Liver (tissue), 10 donors: ENCODE measurements at places on chromosomes 4 and X. TPM values are rescaled to one million over a fixed set of nuclear protein-coding genes. Genes with fewer than 3 reads are reported as not detected.

IL2RG gene
- 2.2 TPM for total RNA-seq

CT55 gene
- not detected for total RNA-seq

SLITRK4 gene
- 0.28 TPM for total RNA-seq

HSD17B13 gene
- 0.09 TPM for total RNA-seq

DNA sequence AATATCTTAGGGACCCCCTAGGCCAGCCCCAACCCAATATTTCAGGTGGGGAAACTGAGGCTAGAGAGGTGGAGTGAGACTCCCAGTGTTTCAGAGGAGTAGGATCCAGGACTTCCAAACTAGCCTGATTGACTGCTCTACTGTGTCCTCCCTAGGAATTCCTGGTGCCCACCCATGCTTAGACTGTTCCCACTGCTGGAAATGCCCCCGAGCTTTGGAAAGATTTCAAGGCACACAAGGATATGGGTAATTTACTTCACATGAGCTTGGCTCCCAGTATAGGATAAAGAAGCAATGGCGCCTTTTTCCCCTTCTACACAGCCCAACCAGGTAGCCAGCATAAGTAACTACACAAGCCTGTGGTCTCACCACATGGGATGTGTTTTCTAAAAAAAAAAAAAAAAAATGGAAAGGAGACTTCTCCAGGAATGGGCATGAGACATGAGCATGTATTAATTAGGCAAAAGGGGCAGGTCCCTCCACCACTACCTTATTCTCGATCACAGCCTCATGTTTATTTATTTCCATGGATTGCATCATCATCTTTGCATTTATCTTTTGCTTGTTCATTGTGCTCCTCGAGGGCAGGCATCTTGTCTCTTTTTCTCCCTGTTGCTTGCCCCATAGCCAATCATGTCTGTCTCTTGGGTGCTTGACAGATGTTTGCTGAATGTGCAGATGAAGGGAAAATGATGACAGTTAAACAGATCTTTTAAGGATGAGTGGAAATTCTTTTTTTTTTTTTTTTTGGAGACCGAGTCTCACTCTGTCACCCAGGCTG, 66.7 kb downstream of the DRD5 start:
- H3K27ac ChIP-seq, result no peak overlapping the region
- DNase-seq, result no peak
- no peaks in the 10 kb centered on the region for H3K36me3 ChIP-seq
- H3K4me1 ChIP-seq, result no peaks in the 10 kb centered on the region
- no peaks in the 10 kb centered on the region for H3K27me3 ChIP-seq

DNA sequence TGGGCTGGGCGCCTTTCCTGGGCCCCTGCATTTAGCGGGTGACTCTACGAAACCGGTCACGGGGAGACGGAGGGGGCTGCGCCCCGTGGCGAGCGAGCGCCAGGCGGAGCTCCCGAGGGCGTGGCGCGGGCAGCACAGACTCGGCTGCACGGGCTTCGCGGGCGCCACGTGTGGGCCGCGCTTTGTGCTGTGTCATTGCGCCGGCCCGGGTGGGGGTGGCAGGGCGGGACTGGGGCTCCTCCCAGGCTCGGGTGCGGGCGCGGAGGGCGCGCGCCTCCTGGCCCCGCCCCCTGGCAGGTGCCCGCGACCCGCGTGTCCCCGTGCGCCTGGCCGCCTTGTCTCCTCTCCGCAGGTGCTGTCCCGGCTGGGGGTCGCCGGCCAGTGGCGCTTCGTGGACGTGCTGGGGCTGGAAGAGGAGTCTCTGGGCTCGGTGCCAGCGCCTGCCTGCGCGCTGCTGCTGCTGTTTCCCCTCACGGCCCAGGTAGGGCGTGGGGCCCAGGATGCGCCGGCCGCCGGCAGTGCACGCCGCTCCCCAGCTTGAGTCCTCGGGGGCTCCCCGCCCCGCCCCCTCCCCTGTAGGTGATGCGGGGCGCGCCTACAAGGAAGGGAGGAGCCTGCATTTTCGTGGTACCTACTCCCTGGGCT, 651 bp downstream of the UCHL1 start:
- H3K4me3 ChIP-seq, result peak overlapping the region; percentile 37
- H3K27me3 ChIP-seq, result no peaks in the 10 kb centered on the region
- H3K36me3 ChIP-seq, result no peaks in the 10 kb centered on the region
- H3K4me1 ChIP-seq, result peaks cover 13% of the 10 kb centered on the region

DNA sequence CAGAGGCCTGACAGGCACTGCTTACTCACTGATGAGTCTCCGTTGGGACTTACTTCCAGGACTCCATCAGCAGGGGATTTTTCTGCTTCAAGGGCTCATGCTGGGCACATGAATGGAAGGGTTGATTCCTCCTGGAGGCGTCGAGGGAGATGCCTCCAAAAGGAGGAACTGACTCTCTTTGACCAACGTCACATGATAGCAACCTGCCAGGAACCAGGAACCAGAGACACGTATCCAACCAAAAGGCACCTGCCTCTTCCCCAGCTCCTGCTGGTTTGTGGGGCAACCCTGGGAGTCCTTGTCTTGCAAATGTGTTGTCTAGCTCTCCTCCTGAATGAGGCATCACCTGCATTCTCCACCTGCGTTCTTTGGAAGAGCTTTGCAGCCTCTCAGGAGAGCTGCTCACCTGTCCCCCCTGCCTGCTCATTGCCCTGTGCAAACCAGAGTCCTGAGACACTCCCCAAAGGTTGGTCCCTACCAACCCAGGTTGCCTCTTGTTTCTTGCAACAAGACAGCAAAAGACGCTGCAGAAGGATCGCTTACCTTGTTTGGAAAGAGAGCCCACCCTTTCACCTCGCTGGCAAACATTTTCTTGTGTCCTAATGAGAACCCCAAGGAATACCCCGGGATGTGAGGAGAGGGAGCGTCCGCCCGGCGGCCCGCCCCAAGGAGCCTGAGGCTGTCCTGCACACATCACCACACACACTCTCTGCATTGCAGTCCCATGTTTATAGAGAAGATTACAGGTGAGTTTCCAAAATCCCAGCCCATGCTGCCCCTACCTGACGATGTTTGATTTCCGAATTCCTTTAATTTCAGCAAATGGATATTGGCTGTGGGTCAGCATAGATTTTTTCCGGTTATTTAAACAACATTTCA, 30.5 kb upstream of the SHOX start:
- DNase-seq, result no peak
- no peaks in the 10 kb centered on the region for H3K36me3 ChIP-seq
- H3K27me3 ChIP-seq, result no peaks in the 10 kb centered on the region
- H3K4me3 ChIP-seq, result no peak overlapping the region
- no peak overlapping the region for H3K27ac ChIP-seq
- no peaks in the 10 kb centered on the region for H3K4me1 ChIP-seq
